Fibroblast of skin of right biceps (primary cell): ENCODE measurements at places on chromosomes 6 and 20.

DNA sequence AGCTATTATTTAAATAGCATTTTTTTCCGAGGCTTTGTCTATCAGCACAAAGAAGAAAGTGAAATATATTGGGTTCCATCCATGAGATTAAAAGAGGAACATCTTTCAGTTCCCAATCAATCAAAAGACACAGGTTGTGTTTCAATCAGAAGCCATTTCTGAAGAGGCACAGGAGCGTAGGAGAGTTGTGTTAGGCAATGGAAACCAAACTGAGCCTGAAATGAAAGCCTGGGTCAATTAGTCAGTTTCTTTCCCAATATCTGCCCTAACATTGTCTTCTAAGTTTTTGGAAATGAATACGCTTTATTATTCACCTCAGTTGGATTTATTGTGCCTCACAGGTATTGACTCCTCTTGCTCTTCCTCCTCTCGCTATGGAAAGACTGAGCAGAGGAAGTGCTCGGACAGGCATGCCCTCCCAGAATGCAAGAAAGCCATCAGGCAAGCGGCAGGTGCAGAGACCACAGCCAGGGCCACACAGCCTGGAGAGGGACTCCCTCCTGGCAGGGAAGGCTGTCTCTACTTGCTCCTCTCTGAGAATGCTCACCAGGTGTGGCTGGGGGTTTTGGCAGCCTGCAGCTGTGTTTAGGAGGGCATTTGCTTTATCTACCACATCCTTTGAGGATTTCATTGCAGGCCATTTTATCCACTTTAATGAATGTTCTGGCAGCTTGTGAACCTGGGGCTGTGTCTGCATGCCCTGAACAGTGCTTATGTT lies 100.8 kb upstream of the NEDD9 start:
- DNase-seq: no peak

DNA sequence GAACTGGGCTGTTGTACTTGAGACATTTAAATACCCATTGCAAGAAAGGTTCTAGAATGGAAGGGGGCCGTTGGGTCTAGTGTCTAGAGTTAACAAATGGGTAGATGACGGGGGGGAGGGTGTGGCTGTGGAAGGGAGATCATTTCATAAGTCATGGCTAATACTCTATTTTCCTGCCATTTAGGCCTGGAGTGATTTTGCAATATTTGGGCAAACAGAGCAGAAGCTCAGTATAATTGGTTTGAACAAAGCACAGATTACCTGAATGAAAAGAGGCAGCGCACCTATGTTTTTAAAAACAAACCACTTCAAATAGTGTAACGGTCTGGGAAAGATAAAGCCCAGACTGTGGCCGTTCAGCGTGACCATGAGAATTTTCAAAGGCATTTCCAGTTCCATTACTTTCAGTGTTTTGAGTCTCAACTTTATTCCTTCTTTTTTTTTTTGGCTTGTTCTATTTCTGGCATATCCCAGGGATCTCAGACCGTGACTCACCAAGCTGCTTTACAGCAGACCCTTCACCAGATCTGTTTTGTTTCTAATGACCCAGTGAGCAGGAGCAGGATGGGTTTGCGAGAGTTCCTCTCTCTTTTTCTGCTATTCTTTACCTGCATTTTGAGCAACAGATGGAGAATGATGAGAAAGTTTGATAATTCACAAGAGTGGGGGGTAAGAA lies 73.7 kb downstream of the LYRM2 start:
- DNase-seq: peak; percentile 10

DNA sequence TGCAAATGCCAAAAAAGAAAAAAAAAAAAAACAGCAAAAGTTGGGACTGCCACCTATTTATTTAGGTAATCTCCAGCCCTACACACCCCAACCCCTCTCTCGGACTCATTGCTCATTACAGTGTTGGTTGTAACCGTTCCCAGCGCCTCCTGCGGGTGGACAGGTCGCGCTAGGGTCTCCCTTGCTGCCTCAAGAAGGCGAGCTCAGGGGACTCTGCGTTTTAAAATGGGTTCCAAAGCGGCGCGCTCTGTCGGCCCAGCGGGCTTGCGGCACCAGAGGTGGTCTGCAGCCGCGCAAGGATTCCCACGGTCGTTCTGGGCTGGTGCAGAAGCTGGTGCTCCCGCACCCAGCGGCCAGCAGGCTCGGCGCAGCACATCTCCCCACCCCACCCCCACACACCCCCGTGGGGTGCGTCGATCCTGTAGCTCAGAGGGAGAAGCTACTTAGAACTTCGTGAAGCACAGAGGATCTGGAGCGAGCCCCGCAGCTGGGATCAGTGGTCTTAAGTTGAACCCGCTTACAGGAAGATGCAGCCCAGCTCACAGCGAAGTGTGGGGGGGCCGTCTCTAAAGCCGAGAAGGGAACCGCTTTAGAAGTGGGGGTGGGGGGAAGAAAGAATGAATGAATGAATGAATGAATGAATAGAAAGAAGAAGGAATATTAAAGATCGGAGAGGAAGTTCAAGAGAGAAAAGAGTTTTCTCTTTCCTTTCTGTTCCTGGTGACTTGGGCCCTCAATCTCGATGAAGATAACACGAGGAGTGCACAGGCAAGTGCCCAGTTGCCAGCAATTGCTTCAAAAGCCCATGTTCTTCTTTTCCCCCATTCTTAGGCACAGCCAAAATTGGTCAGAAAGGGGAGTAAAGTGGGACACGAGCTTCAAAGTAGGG lies 780 bp downstream of the TFAP2A start:
- DNase-seq: peak; percentile 1

DNA sequence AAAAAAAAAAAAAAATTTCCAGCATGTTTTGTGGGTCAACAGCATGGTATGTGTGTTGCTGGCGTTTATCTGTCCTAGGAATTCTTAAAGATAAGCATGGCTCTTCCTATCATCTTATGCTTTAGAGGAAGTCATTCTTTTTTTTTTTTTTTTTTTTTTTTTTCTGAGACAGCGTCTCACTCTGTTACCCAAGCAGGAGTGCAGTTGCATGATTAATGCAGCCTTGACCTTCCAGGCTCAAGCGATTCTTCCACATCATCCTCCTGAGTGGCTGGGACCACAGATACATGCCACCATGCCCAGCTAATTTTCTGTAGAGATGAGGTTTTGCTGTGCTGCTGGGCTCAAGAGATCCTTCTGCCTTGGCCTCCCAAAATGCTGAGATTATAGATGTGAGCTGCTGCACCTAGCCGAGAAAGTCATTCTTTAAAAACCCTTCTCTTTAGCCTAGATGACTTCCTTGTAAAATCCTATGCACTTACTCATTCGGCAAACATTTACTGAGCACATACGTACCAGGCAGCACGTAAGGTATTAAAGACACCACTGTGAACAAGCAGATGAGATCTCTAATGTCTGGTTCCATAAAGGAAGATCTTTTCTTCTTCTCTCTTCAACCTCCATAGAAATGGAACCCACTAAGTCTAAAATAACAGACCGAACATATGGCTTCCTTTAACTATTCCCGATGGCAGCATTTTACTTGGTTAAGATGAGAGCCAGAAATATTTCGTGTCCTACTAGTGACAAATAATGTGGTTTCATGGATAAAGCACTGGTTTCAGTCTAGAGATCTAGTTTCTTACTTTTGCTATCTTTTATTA lies 122.4 kb downstream of the RIN2 start:
- peak; percentile 76 for DNase-seq

DNA sequence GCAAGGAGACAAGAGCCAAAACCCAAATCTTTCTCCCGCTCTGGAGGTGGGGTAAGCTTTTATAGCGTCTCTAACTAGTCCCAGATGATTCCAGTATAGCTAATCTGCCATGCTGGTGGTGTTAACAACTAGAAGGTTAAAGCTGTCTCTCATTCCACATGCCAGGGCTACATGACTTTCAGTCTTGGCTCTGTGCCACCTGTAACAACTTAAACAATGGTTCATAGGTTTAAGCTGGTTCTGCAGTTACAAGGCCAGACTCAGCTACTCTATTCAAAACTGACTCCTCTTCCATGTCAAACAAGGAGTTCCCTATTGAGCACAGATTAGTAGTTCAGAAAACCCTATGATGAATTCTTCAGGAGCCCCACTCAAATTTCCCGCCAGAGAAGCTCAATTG lies 128.9 kb downstream of the ELOVL4 start:
- DNase-seq: peak; percentile 24

DNA sequence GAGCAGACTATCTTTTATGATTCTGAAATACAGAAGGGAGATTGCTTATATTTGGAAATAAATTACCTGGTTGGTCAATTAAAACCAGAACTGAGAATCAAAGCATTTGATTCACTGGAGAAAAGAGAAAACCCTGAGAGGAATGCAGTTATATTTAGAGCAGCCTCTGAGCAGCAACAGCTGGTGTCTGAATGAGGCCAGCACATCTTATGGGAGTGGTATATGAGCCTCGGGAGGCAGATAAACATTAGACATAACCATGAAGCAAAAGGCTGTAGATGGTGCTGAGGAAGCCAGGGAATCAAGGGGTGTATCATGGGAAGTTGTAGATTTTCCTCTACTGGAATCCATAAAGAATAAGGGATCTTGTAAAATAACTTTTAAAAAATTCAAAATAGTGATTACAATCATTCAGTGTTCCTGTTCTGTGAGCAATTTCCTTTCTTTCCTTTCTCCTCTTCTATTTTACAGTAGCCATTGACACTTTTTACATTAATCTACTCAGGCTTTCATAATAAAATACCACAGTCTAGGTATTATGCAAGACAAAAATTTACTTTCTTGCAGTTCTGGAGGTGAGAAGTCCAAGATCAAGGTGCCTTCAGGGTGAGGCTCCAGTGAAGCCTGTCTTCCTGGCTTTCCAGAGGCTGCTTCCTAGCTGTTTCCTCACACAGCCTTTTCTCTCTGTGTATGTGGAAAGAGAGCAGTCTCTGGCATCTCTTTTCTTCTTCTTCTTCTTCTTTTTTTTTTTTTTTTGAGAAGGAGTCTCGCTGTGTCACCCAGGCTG lies 32.8 kb upstream of the ENPP5 start:
- no peak for DNase-seq
